Stomach (tissue), 19 donors: ENCODE measurements at places on chromosomes 7 and 10. TPM values are rescaled to one million over a fixed set of nuclear protein-coding genes. Genes with fewer than 3 reads are reported as not detected.

GRCh38 chr10:120827251-120827875 lies 23.8 kb upstream of the WDR11 start:
- no peak overlapping the region for H3K4me3 ChIP-seq
- H3K36me3 ChIP-seq = no peaks in the 10 kb centered on the region
- no peak for DNase-seq
- H3K27me3 ChIP-seq = no peaks in the 10 kb centered on the region
- no peak overlapping the region for H3K27ac ChIP-seq
- no peaks in the 10 kb centered on the region for H3K4me1 ChIP-seq

DNA sequence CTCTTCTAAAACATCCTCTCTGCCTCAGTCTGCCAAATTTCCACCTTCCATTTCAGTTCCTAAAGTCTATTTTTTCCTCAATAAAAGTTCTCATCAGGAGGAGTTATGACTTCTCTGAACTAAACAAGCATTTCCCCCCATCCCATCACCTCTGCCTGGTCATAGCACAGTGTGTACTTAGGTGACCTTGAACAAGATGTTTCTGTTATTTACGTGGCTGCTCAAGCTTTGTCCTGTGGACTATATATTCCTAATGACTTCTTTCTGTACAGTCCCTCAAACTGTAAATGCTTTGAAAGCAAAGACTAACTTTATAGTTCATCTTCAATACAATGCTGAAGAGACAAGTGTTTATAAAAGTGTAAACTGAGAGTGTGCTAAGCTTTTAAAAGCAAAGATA lies 166.9 kb downstream of the CPEB3 start:
- no peaks in the 10 kb centered on the region for H3K27me3 ChIP-seq
- H3K4me1 ChIP-seq = peaks cover 56% of the 10 kb centered on the region
- H3K4me3 ChIP-seq = no peak overlapping the region
- peak overlapping the region; percentile 72 for H3K27ac ChIP-seq
- no peak for DNase-seq
- H3K36me3 ChIP-seq = no peaks in the 10 kb centered on the region

- no peaks in the 10 kb centered on the region for H3K4me1 ChIP-seq
- DNase-seq = no peak
- H3K27ac ChIP-seq = no peak overlapping the region
Observed at GRCh38 chr10:64773357-64773756, 1252.2 kb downstream of the REEP3 start.

- peaks cover 42% of the 10 kb centered on the region for H3K4me1 ChIP-seq
- H3K36me3 ChIP-seq = no peaks in the 10 kb centered on the region
- DNase-seq = no peak
- no peak overlapping the region for H3K4me3 ChIP-seq
Observed at GRCh38 chr7:19113855-19114550, 3.4 kb downstream of the TWIST1 start.

ASB15 gene
- not detected for total RNA-seq

DNA sequence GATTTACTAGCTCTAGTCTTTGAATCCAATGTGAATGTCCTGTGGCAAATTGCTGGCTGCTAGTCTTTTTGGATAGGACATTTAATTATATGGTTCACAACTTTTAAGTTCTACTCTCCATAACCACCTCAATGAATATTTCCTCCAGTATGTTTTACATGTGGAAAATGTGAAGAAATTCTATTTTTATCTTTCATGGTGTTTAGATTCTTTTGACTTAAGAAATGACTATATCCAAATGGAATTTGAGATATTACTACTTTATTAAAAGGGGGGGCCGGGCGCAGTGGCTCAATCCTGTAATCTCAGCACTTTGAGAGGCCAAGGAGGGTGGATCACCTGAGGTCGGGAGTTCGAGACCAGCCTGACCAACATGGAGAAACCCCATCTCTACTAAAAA lies 202.0 kb downstream of the ARL4A start:
- no peak overlapping the region for H3K4me3 ChIP-seq
- no peaks in the 10 kb centered on the region for H3K27me3 ChIP-seq
- no peaks in the 10 kb centered on the region for H3K4me1 ChIP-seq
- DNase-seq = no peak

CNPY1 gene
- total RNA-seq = not detected
